Adrenal gland (tissue), 19 donors: ENCODE measurements at places on chromosomes 6 and 20. TPM values are rescaled to one million over a fixed set of nuclear protein-coding genes. Genes with fewer than 3 reads are reported as not detected.

The CTAGE9 gene
- polyA plus RNA-seq: not detected

The ZC3H12D gene
- 0.77 TPM for polyA plus RNA-seq

The ERMARD gene
- 296 TPM for polyA plus RNA-seq

The DEFB123 gene
- polyA plus RNA-seq: not detected

The CENPW gene
- polyA plus RNA-seq: 11.5 TPM

The TP53INP2 gene
- polyA plus RNA-seq: 18.6 TPM

The KCNK16 gene
- polyA plus RNA-seq: not detected

The RNF144B gene
- polyA plus RNA-seq: 2.4 TPM

The OR12D3 gene
- polyA plus RNA-seq: not detected

The PEX7 gene
- polyA plus RNA-seq: 4.8 TPM

The ZNF337 gene
- polyA plus RNA-seq: 22.2 TPM

The PDSS2 gene
- polyA plus RNA-seq: 6.4 TPM

The CCR6 gene
- not detected for polyA plus RNA-seq

The ACSS1 gene
- polyA plus RNA-seq: 12.7 TPM

The GNMT gene
- 4.4 TPM for polyA plus RNA-seq

The LHFPL5 gene
- polyA plus RNA-seq: 0.13 TPM

The SLA2 gene
- 0.51 TPM for polyA plus RNA-seq

The GNAS-AS1 gene
- 0.72 TPM for polyA plus RNA-seq

The KCNK15 gene
- polyA plus RNA-seq: 0.56 TPM

The CNBD2 gene
- 15.4 TPM for polyA plus RNA-seq

The WDR27 gene
- polyA plus RNA-seq: 56.8 TPM

The TMEM244 gene
- not detected for polyA plus RNA-seq

The HLA-DMB gene
- 9.1 TPM for polyA plus RNA-seq

The B3GAT2 gene
- polyA plus RNA-seq: 0.03 TPM

The HLA-F gene
- 15.9 TPM for polyA plus RNA-seq

The TNF gene
- polyA plus RNA-seq: 0.81 TPM

The PRPH2 gene
- 0.97 TPM for polyA plus RNA-seq

The CPXM1 gene
- 10.5 TPM for polyA plus RNA-seq

The ABCC10 gene
- 8.5 TPM for polyA plus RNA-seq

The LIN28B gene
- polyA plus RNA-seq: 0.08 TPM

The GABRR1 gene
- not detected for polyA plus RNA-seq

The PPP1R3D gene
- polyA plus RNA-seq: 5.2 TPM

The PMEPA1 gene
- 13.2 TPM for polyA plus RNA-seq
